ENCODE measurements at places on chromosomes 5 and 9.

DNA sequence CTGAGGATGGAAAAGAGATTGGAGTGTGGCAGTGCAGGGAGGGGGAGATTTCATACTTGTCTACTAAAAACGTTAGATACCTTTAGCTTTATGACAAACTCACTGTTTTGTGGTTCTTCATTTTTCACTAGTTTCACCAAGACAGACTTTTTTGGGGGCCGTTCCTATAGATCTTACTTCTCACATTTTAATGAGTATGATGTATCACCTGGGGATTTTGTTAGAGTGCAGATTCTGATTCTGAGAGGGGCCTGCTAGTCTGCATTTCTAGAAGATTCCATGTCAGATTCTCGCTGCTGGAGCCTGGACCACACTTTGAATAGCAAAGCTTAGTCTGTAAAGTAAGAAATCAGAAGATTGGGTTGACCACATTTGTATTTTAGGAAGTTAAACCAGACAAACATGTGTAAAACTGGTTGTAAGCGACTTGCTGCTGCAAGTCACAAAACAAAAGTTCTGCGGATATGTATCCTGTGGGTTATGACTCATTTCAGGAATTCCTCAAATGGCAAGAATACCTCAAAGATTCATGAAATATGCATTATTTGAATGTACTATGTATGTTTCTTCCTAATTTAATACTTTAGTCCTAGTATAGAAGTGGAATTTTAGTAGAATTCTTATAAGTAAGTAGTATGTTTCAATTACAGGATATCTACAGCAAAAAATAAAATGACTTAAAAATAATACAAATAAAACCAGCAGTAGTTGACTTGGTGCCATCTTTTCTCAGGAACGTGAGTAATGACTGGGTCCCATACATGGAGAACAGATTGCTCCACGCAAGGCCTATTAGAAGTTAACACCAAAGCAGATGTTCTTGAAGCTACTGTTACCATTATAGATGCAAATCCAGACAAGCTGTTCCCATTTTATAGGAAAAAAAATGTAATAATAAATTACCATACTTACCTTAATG lies 27.8 kb downstream of the NFIL3 start:
- DNase-seq = no peak
- peaks cover 7% of the 10 kb centered on the region for H3K4me1 ChIP-seq
- peak overlapping the region; percentile 13 for H3K27ac ChIP-seq
- peaks cover 4% of the 10 kb centered on the region for H3K36me3 ChIP-seq
- no peak overlapping the region for H3K4me3 ChIP-seq

- DNase-seq = no peak
- H3K4me3 ChIP-seq = no peak overlapping the region
- no peaks in the 10 kb centered on the region for H3K36me3 ChIP-seq
- H3K27ac ChIP-seq = no peak overlapping the region
Measured at GRCh38 chr5:145228564-145228963, 606.6 kb downstream of the PRELID2 start.

- no peaks in the 10 kb centered on the region for H3K36me3 ChIP-seq
- no peak for DNase-seq
- no peak overlapping the region for H3K27ac ChIP-seq
- H3K27me3 ChIP-seq = peaks cover 33% of the 10 kb centered on the region
- H3K4me3 ChIP-seq = no peak overlapping the region
Measured at GRCh38 chr9:7216004-7216841, 458.4 kb downstream of the KDM4C start.

- peaks cover 4% of the 10 kb centered on the region for H3K36me3 ChIP-seq
- peak overlapping the region; percentile 84 for H3K27ac ChIP-seq
Measured at GRCh38 chr9:127004946-127005769, 90.6 kb downstream of the RALGPS1 start.

DNA sequence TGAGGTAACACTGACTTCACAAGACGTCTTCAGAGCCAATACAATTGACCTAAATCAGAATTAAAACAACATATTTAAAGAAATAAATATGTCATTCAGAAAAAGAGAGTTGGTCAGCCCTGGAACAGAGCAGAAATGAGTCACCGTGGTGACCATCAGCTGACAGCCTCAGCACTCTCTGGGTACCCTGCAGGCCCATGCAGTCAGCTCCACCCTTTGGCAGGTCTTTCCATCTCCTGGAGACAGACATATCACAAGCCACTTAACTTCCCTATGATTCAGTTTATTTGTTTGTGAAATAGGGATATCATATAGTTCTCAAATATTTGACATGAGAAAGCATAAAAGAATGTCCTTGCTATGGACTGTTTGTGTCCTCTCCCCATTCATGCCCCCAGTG lies 151.6 kb upstream of the MEF2C start:
- H3K27me3 ChIP-seq = no peaks in the 10 kb centered on the region
- H3K4me1 ChIP-seq = no peaks in the 10 kb centered on the region
- no peak overlapping the region for H3K27ac ChIP-seq
- DNase-seq = no peak
- H3K36me3 ChIP-seq = no peaks in the 10 kb centered on the region

- H3K4me3 ChIP-seq = no peak overlapping the region
- H3K27me3 ChIP-seq = peaks cover 17% of the 10 kb centered on the region
- peaks cover 5% of the 10 kb centered on the region for H3K4me1 ChIP-seq
- H3K36me3 ChIP-seq = peaks cover 2% of the 10 kb centered on the region
- H3K27ac ChIP-seq = no peak overlapping the region
Measured at GRCh38 chr5:54772684-54773083, 212.7 kb downstream of the ESM1 start.

- H3K36me3 ChIP-seq = peaks cover 4% of the 10 kb centered on the region
- H3K27ac ChIP-seq = no peak overlapping the region
Measured at GRCh38 chr5:88558366-88558765, 289.7 kb upstream of the TMEM161B start.

DNA sequence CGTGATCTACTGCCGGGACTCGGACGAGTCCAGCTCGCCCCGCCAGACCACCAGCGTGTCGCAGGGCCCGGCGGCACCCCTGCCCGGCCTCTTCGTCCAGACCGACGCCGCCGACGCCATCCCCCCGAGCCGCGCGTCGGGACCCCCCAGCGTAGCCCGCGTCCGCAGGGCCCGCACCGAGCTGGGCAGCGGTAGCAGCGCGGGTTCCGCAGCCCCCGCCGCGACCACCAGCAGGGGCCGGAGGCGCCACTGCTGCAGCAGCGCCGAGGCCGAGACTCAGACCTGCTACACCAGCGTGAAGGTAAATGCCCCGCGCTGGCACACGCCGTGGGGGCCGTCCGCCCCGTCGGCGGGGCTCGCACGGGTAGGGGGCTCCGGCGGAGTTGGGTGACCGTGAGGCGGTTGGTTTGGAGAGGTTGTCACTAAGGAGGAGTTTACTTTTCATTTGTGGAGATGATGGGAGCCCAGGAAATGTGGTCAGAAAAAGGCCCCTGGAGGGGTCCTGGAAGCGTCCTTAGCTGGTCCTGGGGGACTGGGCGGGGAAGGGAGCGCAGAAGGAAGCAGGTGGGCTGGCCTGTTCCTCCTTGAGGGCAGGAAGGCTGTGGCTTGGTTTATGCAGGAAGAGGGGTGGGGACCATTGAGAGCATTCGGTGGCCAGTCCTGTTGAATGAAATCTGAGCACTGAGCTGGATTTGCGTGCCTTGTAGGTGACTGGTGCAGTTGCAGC lies 647 bp downstream of the PDE8B start:
- no peak overlapping the region for H3K27ac ChIP-seq
- peaks cover 77% of the 10 kb centered on the region for H3K27me3 ChIP-seq

DNA sequence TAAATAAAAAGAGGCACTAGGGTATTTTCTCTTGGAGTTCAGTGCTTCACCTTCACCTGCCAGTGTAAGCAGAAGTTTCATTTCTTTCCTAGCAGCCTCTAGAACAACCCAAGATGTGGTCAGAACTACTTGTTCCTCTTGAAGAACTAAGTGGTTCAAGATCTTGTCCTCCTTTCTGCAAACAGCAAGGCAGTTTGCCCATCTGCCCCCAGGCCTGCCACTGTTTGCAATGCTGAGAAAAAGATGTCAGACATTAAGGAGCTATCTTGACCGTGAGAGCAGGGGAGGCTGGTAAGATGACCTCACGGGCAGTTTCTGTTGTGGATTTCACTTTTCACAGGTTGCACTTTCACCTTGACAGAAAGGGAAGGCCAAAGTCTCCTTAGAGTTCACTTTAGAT lies 52.0 kb upstream of the KLF4 start:
- no peaks in the 10 kb centered on the region for H3K4me1 ChIP-seq
- no peak overlapping the region for H3K27ac ChIP-seq
- H3K36me3 ChIP-seq = no peaks in the 10 kb centered on the region
- no peak overlapping the region for H3K4me3 ChIP-seq
- H3K27me3 ChIP-seq = peaks cover 7% of the 10 kb centered on the region
- DNase-seq = no peak

GRCh38 chr9:20511686-20512085 lies 110.6 kb downstream of the MLLT3 start:
- H3K4me1 ChIP-seq = peaks cover 77% of the 10 kb centered on the region
- H3K27ac ChIP-seq = no peak overlapping the region
- H3K36me3 ChIP-seq = no peaks in the 10 kb centered on the region
- H3K4me3 ChIP-seq = no peak overlapping the region
- H3K27me3 ChIP-seq = no peaks in the 10 kb centered on the region
- no peak for DNase-seq

Data from central memory CD8-positive, alpha-beta T cell (primary cell).